ENCODE measurements at places on chromosomes 6 and 20. TPM values are rescaled to one million over a fixed set of nuclear protein-coding genes. Genes with fewer than 3 reads are reported as not detected.

- no peak for DNase-seq
Observed at GRCh38 chr6:157556144-157556645, 175.2 kb downstream of the ZDHHC14 start.

ANKRD66 gene
- not detected for total RNA-seq

DNA sequence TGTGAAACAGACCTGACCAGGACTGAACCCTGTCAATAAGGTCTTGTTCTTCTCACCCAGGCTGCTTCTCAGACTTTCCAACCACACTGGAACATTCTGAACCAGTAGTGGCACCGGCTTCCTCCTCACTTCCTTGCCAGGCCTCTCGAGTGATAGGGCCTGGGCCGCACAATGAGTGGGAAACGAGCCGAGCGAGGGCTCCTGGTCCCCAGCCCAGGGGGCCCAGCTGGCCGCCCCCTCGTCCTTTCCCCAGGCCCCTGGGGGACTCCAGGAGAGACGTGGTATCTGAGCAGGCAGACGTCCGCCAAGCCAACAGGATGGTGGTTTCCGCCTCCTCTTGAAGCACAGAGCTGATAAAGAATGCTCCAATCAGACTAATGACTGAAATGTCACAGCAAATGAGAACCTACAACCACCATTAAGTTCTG is 117.9 kb downstream of the GMDS start:
- no peak for DNase-seq

IPCEF1 gene
- under 0.01 TPM for total RNA-seq

DNA sequence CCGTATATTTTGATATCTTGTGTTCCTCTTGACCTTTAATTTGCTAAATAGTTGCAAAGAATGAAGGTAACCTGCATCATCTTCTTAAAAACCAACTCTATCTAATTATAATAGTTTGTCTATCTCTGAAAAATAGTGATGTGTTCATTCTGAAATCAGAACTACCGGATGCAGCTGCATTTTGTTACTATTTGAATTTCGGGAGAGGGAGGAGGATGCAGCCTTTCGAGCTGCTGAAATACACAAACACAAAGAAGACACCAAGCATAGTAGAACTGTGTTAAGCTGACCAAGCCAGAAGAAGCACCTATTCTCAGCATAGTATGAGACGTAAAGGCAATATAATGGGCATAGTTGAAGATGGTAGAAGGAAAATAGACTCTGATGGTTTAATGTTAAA is 33.1 kb downstream of the PTPN1 start:
- DNase-seq = no peak

DNA sequence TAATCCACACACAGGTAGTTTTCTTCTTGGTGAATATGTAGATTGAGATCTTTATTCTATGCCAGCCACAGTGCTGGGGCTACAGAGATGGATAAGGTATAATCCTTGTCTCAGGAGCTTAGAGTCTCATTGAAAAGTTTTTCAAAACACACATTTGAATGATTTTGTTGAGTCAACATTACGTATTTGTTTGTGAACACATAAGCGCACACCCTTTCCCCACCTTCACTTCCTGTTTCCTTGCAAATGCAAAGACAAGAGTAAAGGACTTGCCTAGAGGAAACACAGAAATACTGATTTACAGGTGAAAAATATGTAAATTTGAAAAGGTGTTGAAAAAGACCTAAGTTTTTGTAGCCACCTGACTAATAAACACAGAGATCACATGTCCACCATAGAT is 27.8 kb downstream of the VAPB start:
- no peak for DNase-seq

DNA sequence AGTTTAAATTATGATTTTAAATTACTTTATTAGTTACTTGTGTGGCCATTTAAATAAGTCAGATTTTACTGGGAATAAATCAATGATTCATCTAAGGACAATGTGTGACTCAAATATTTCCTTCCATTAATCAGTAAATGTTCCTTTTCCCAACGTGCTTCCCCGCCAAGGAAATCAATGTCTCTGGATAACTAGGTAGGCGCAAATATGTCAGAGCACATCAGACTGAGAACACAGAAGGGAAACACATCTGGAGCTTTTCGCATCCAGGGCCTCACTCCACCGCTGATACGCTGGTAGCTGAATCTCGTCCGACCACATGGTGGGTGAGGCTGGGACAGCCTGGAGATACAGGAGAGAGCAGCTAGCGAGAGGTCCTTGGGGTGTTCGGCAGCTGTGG is 56.4 kb upstream of the RPS6KA2 start:
- no peak for DNase-seq

- peak; percentile 63 for DNase-seq
Observed at GRCh38 chr20:51584116-51584515, 41.6 kb upstream of the NFATC2 start.

SSTR4 gene
- not detected for total RNA-seq

DNA sequence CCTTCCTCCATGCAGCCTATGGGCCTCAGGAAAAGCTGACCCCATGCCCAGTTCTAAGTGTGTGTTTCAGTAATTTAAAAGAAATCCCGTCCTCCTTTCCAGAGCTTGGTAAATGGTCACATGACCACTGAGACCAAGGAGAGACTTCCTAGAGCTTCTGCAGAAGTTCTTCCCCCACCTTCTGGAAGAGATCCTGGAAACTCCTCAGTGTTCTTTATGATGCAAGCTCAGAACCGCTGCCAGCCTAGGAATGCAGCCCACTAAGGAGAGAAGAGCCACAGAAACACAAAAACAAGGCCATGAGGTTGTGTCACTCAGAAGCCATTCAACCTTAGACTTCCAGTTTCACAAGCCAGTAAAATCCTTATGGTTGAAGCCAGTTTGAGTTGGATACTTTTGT is 348.4 kb downstream of the TPBG start:
- no peak for DNase-seq

CST1 gene
- 0.68 TPM for total RNA-seq

- DNase-seq = no peak
Observed at GRCh38 chr6:70563530-70563929, 3.2 kb upstream of the SDHAF4 start.

GRCh38 chr6:3915076-3915791 is 66.1 kb downstream of the FAM50B start:
- DNase-seq = no peak

- DNase-seq = no peak
Observed at GRCh38 chr20:23039136-23039875, 4.2 kb downstream of the SSTR4 start.

PAK1IP1 gene
- 34.0 TPM for total RNA-seq

DNA sequence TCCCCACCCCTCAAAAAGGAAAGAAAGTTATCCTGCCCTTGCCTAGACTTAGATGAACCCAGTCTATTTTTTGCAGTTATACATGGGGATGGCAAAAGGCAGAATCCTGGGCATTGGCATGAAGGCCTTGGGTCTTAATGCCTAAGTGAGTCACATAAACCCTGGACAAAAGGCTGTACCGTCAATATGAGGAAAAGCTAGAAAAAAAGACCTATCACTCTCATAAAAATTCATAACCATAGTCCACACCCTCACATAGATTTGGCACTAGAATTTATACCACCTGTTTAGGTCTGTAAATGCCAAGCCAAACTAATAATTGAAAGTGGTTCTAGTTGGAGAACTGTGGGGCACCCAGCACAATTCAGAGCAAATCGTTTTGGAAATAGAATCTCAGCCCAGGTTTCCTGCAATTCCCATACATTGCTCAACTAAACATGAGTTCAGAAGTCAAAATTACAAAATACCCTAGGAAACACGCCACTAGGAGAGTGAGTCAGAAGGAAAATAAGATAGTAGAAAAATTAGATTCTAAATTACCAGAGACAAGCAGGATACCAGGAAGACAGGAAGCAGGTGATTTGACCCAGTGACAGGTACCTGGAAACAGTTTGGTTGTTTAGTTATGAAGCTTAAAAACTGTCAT is 70.4 kb upstream of the FUCA2 start:
- no peak for DNase-seq

TRIM26 gene
- 36.4 TPM for total RNA-seq

GRCh38 chr6:126148853-126149252 is 162.5 kb downstream of the TRMT11 start:
- DNase-seq = no peak

GRCh38 chr6:165081944-165082532 is 227.4 kb downstream of the C6orf118 start:
- no peak for DNase-seq

RIPPLY2 gene
- total RNA-seq = not detected

GRCh38 chr20:8787090-8787489 is 281.8 kb upstream of the PLCB4 start:
- no peak for DNase-seq

DNA sequence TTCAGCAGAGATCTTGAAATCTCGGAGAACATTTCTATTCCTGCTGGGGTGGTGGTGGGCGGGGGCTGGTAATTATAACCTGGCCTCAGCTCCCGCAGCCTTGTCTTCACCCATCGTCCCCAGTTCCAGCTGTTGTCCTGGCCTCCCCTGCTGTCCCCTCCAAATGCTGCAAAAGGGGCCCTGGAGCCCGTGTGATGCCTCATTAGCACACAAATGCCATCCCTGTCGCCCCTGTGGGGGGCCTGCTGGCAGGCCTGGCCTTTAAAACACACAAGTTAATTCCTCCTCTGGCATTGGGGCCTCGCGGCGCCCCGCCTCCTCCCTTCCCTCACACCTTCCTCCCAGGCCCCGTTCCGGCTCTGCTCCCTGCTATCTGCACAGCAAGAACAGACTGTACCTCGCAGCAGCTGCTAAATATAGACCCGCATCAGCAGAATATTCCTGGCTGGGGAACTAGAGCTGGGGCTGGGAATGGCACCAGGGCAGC is 85.7 kb downstream of the CDH22 start:
- no peak for DNase-seq

MEI4 gene
- not detected for total RNA-seq

DNA sequence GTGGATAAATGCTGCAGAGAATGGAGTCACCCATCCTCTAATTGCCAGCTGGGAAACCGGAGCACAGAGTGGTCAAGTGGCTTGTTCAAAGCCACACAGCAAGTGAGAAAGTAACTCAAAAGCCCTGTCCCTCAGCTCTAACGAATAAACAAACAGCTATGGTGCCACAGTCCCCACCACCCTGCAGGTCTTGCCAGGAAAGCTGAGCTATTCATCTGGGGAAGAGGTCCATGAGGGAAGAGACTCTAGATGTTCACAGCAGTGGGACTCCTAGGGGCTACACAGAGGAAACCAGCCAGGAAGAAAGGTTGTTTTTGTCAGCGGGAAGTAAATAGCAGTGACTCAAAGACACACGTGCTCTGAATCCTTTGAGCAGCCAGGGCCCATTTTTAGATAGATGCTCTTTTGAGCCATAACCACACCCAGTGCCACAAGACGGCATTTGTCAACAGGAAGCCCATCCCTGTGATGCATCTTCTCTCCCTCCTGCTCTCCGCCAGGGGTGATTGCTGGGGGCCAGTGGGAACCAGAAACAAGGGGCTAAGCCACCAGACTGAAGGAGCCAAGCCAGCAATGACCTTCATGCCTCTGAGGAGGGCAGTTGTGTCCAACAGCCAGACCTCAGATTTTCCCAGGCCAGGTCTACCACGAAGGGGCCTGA is 32.4 kb upstream of the TCP11 start:
- DNase-seq = peak; percentile 68

PFDN6 gene
- 76.7 TPM for total RNA-seq
